Stimulated activated CD4-positive, alpha-beta T cell treated with anti-CD3 and anti-CD28 coated beads, Interleukin-15, amount 100 ng/mL, for 24 hours (primary cell): ENCODE measurements at places on chromosomes 16 and 17.
A peak's percentile ranks its signal among the peaks of the same experiment; 100 is the strongest.

DNA sequence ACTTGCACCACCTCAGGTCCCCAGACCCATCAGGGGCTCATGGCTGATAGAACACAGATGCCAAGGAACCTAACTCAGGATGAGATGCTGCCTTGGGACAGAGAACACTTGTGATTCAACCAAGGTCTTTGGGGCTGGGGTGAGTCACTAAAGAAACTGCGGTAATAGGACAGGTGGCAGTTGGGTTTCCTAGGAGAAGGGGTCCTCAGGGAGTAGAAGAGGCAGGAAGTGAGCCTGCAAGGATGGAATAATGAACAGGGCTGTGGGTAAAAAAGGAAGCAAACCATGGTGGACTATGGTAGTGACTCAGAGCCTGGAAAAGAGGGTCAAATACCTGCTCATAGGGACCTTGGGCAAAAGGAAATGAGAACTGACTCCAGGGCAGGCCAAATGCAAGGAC is 6.5 kb upstream of the PNPO start:
- no peak for DNase-seq

DNA sequence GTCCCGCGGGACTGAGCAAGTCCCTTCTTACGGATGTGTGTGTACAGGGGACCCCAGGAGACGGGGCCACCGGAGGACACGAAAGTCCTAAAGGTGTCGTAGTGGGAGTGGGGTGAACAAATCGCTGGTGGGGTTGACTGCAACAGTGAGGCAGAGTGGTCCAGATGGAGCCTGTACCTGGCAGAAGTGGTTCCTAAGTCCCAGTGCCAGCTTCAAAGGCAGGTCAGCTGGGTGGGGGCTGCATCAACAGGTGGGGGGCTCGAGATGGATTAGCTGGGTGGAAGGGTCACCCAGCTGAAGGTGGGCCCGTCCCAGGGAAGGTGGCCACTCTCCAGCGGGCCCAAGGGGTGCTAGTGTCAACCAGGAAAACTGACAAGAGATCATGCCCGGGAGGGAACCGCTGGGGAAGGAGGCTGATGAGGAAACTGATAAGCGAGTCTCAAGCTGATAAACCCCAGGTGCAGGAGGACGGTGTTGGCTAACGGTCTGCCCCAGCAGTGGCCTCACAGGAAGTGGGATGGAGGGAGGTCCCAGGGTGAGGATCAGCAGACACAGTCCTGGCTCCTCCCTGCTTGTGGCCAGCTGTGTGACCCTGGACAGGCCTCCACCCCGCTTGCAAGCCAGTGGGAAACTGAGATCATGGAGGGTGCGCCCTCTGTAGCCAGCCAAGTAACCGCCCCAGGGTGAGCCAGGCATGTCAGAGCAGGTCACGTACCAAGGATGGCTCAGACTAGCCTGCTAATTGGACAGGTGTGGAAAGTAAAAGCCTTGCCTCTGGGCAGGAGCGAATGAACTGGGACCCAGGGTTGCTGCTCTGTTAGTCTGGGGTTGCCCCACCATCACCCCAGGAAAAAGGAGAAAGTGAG is 1.0 kb downstream of the ORAI3 start:
- peak; percentile 57 for DNase-seq

DNA sequence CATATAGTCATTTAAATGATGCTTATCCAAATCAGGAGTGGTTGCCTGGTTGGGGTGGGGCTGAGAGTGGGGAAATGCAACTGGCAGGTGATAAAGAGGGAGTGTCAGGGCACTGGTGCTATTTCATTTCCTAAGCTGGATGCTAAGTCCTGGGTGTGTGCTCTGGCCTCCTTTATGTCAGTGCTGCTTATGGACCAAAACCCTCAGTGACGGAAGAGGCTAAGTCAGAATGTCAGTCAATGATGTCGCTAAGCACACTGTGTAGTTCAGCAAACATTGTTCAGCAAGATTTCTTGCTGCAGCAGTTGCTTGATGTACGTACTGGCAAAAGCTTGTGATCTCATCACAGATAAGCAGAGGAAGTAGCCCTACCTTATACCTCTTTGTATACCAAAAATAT is 16.4 kb upstream of the FLCN start:
- no peak for DNase-seq

GRCh38 chr17:29664743-29665480 is 42.2 kb upstream of the CORO6 start:
- no peak for DNase-seq

DNA sequence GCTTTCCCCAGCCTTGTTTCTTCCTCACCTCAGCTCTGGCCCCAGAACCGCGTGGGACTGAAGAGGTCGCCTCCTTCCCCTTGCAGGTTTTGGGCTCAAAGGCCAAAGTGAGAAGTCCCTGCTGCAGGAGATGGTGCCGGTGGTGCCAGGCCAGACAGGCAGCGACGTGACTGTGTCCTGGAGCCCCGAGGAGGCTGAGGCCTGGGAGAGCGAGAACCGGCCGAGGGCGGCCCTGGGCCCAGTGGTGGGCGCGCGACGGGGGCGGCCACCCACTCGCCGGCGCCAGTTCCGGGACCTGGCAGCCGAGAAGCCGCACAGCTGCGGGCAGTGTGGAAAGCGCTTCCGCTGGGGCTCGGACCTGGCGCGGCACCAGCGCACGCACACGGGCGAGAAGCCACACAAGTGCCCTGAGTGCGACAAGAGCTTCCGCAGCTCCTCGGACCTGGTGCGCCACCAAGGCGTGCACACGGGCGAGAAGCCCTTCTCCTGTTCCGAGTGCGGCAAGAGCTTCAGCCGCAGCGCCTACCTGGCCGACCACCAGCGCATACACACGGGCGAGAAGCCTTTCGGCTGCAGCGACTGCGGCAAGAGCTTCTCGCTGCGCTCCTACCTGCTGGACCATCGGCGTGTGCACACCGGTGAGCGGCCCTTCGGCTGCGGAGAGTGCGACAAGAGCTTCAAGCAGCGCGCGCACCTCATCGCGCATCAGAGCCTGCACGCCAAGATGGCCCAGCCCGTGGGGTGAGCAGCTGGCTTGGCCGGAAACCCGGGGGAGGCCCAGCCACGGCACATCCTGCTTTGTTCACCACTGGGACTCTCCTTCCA is 6.0 kb downstream of the ZNF213 start:
- DNase-seq, result no peak

GRCh38 chr16:83833921-83834320 is 26.1 kb downstream of the HSBP1 start:
- DNase-seq, result no peak
